ENCODE measurements at places on chromosomes 3 and 15. TPM values are rescaled to one million over a fixed set of nuclear protein-coding genes. Genes with fewer than 3 reads are reported as not detected.

Gene HYAL3
- total RNA-seq: 13.0 TPM

Gene DNAH1
- total RNA-seq: 26.5 TPM

Gene CP
- not detected for total RNA-seq

Gene GOLGA8K
- total RNA-seq: 0.68 TPM

Gene UNC45A
- 76.3 TPM for total RNA-seq

Gene TMEM158
- 0.35 TPM for total RNA-seq

Gene SAMD7
- total RNA-seq: not detected

Gene OSBPL10
- 2.3 TPM for total RNA-seq

Gene SLC28A2
- not detected for total RNA-seq

Gene SEMA5B
- not detected for total RNA-seq

Gene CCPG1
- total RNA-seq: 19.2 TPM

Gene RHOV
- total RNA-seq: not detected

Gene VGLL3
- not detected for total RNA-seq

Gene PCSK6
- 1.5 TPM for total RNA-seq

Gene TM4SF4
- total RNA-seq: not detected

Gene AHSG
- total RNA-seq: not detected

Gene SEMA3F
- total RNA-seq: 0.07 TPM

Gene TMEM212
- not detected for total RNA-seq

Gene IMPG2
- total RNA-seq: 0.23 TPM

Gene CPNE9
- total RNA-seq: not detected

Measured in activated CD8-positive, alpha-beta memory T cell treated with anti-CD3 and anti-CD28 coated beads, Interleukin-2, amount 10 ng/mL, durations not matched to agents 7 days and 5 days (primary cell).